ENCODE measurements at places on chromosomes 12 and 14.

GRCh38 chr12:75670216-75670615, 158.8 kb upstream of the KRR1 start:
- DNase-seq, result no peak

- DNase-seq, result no peak
Observed at GRCh38 chr12:98456041-98456440, 59.3 kb upstream of the TMPO start.

- no peak for DNase-seq
Observed at GRCh38 chr12:41250748-41251147, 62.6 kb downstream of the PDZRN4 start.

DNA sequence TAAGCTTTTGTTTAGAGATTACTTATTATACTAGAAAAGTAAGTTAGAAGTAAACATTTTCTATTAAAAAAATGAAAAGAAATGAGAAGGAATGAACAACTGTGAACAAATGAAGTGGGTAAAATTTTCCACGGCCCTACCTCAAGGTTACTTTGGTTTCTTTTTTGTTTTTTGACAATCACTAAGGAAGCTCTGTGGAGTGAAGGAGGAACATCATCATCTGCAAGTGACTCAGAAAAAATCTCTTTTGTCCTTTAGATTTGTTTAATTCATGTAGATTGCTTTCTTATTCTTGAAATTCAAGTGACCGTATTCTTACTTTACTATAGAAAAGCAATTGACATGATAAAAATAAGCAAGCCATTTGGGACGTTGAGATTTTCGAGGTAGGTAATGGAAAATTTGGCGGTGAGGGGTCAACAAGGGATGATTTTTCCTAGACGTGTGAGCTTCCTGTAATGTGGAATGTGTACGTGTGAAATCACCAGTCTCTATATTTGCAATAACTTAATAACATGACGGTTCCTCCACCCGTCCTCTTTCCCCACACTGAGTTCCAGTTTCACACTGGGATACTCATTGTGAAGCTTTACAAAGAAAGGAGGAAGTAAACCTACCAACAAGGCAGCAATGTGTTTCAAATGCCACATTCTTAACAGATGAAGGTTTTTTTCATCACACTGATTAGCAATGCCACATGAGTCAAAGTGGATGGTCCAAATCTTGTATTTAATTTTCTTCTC, 62.3 kb upstream of the EGLN3 start:
- DNase-seq, result peak; percentile 83

- no peak for DNase-seq
Observed at GRCh38 chr14:98175881-98176280, 1096.1 kb downstream of the BCL11B start.

GRCh38 chr14:89166633-89167032, 250.4 kb downstream of the FOXN3 start:
- no peak for DNase-seq

GRCh38 chr12:16962889-16963288, 356.9 kb upstream of the LMO3 start:
- no peak for DNase-seq

DNA sequence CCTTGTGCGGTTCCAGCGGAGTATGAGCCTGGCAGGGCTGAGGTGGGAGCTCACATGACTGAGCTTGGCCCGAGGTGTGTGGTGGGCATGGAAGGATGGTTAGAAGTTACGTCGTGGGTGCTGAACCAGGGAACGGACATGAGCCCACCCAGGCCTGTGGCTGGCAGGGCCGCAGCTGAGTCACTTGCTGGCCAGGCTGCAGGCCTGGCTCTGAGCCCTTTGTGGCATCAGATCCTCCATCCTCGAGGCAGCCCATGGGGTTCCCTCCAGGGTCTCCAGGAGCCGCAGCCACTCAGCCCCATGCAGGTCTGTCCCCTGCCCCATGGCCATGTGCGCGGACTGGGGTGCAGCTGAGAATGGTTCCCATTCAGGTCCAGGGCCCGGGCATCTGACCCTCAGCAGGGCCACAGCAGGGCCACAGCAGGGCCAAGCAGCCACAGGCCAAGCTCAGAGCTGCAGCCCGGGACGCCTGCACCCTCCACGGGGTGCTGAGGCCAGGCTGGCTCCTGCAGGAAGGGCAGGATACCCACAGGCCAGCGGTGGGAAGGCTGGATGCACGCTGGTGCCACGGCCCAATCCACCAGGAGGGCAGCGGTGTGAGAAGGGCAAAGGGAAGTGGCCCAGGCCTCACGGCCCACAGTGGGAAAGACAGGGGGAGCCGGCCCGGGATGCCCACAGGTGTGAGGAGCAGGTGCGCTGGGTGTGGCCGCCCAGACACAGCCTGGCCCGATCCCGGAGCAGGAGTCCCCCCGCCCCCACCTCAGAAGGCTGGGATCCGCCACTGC, 26.3 kb upstream of the ULK1 start:
- no peak for DNase-seq

- DNase-seq, result no peak
Observed at GRCh38 chr14:101128478-101129321, 225.2 kb upstream of the RTL1 start.

DNA sequence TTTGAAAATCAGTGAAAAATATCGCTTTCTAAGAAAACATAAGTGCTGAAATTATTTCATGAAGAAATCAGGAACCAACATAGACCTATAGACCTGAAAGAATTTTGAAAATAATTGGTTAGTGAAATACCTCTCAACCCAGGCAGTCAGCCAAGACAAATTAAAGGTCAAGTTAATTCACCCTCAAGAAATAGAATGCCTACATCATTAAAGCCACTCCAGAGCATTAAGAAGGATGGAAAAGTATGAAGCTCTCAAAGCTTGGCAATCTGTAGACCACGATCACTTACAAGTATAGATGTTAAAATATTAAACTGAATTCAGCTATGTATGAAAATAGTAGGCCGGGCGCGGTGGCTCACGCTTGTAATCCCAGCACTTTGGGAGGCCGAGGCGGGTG, 48.3 kb downstream of the SFSWAP start:
- DNase-seq, result no peak

GRCh38 chr12:24352363-24352762, 402.9 kb upstream of the SOX5 start:
- DNase-seq, result no peak

DNA sequence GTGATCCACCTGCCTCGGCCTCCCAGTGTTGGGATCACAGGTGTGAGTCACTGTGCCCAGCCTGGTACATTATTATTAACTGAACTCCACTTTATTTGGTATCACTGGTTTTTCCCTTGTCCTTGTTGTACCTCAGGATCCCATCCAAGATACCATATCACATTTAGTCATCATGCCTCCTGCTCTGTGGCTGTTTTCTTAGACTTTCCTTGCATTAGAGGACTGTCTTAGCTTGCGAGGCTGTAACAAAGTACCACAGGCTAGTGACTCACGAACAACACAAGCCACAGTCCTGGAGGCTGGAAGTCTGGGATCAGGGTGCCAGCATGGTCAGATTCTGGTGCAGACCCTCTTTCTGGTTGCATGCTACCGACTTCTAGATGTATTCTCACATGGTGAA, 12.2 kb downstream of the KLC1 start:
- DNase-seq, result no peak

- DNase-seq, result no peak
Observed at GRCh38 chr14:101899263-101899662, 65.1 kb upstream of the DYNC1H1 start.

DNA sequence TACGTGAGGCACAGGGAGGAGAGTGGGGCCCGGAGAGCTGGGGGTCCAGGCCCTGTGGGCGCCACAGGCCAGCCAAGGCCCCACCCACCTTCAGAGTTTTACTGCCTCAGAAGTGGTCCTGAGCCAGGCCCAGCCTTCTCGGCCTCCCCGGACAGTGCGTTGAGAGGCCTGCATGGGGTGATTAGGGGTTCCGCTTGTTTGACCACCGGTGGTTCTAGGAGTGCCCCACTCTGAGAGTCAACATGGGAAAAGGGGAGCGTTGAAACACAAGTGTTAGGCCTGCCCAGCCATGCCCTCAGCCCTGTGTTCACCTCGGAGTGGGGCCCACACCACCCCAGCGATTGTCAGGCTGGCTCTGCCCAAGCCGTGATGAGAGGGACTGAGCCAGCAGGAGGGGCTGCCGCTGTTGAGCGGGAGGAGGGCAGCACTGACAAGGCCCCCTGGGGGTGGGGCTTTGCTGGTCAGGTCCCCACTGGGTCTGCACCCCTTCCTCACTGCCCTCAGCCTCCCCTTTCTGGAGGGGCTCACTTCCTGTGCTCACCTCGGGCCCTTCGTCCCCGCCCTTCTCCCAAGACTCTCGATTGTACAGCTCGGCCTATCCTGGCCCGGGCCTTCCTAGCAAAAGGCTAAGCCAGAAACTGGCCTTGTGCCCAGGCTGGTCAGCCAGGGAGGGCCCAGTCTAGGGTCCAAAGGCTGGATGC, 4.8 kb downstream of the CKB start:
- no peak for DNase-seq

GRCh38 chr12:22287101-22287500, 47.4 kb downstream of the ST8SIA1 start:
- no peak for DNase-seq

GRCh38 chr12:111747333-111747732, 19.4 kb upstream of the ALDH2 start:
- DNase-seq, result no peak

DNA sequence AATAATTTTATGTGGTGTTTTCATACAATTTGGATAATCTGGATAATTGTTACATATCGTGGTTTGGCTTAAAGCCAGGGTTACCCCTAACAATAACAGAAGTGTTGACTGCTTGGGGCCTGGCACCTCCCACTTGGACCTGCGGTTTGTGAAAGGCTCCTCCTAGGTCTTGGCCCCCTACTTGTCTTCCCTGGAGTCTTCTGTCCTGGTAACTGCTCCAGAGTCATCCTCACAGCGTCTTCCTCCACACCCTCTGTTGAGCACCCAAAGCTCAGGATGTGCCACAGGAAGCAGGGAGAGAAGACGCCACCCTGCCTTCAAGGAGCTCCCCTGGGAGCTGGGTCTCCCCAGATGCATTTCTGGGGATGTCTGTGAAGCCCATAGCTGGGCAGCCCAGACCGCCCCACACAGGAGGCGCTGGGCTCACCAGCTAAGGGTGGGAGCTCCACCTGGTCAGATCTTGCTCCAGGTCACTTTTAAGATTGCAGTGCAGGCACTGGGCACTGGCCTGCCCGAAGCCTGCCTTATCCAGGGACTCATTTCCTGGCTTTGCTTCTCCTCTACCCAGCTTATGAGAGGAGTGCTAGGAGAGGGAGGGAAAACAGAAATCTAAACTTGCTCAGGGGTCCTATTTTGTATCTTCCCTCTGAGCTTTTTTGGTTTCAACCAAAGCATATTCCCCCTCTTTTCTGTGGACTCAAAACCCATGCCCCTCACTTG, 98.2 kb downstream of the ZFP36L1 start:
- no peak for DNase-seq

- DNase-seq, result no peak
Observed at GRCh38 chr14:27184427-27184826, 586.6 kb upstream of the NOVA1 start.

DNA sequence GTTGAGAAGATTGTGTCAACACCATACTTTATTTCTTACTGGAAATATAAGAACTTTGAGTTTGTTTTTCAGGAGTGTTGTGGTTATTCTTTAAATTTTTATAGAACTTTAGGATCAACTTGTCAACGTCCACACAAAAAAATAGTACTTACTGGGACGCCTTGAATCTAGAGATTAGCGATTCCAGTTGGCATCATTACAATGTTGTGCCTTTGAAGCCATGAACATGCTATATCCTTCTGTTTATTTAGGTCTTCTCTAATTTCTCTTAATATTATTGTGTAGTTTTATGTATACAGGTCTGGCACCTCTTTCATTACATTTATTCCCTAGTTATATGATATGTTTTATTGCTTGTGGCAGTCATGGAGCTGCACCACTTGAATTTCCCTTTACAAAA, 320.8 kb upstream of the CCDC196 start:
- no peak for DNase-seq

DNA sequence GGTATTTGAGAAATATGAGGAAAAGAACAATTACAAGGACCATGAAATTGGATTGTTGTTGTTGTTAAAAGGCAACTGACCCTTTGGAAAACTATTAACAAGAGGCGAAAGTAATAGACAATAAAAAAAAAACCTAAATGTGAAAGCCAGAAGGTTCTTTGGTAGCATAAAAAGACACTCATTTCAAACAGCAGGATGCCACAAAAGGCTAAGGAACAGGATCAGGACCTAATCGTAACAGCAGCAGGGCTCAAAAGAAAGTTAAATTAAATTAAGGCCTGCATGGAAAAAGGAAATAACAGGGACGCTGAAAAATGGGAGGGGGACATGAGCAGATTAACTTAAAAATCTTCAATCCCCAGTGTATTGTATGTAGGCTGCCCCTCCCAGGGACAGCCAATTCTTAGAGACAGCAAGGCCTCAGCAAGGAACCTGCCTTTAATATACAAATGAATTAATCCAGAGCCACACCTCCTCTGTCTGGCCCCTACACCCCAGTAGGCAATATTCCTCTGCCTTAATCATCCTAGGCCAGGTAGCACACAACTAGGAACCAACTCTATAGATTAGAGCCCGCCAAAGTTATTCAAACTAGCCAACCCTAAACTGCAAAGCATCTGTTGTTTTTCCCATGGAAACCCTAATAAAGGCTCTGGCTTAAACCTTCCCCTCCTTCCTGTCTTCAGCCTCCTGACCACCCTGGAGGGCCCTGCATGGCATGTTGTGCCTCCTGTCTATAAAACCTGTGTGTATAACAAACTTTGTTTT, 28.4 kb upstream of the AP4S1 start:
- no peak for DNase-seq

GRCh38 chr12:10409392-10409791, at the start of gene KLRC4:
TSS of gene KLRC4 (minus strand) at chr12:10409757. CDS start at chr12:10409575, 182 bp downstream.
- no peak for DNase-seq

DNA sequence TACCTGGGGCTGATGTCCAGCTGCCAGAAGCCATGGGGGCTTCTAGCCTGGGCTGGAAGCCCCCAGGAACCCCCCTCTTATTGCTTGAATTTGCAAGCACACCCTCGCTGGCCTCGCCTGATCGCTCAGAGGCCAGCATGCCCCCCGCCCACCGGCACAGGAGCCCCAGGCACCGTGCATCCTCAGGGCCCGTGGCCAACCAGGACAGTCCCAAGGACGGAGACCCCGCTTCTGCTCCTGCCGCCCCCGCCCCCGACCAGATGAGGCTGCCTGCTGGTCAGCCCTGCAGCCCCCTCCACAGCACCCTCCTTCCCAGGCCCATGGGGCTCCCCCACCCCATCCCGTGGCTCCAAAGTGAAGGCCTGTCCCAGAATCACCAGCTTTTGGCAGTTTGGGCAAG, 21.2 kb downstream of the RAB35 start:
- no peak for DNase-seq

- no peak for DNase-seq
Observed at GRCh38 chr12:132936163-132936562, 19.9 kb downstream of the ZNF605 start.

DNA sequence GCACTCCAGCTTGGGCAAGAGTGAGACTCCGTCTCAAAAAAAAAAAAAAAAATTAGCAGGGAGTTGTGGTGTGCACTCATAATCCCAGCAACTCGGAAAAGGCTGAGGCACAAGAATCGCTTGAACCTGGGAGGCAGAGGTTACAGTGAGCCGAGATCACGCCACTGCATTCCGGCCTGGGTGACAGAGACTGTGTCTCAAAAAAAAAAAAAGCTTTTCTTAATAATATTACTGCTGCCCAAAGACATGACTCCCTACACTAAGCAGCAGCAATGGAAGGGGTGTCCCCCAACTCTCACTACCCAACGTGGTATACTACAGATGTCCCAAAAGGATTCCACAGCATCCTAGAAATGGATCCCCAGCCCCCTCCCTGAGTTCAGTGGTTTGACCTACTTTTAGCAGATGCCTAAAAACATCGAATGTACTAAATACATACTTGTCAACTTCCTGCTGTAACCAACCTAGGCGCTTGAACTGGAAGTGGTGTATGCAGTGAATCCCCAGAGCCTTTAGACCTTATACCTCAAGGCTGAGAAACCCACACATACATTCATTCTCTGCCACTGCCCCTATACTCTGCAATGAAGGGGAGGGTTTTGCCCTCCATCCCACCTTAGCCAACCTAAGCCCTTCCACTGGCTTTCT, 8.5 kb upstream of the FKBP11 start:
- DNase-seq, result no peak
